ENCODE measurements at places on chromosomes 6 and 20.
A peak's percentile ranks its signal among the peaks of the same experiment; 100 is the strongest.

DNA sequence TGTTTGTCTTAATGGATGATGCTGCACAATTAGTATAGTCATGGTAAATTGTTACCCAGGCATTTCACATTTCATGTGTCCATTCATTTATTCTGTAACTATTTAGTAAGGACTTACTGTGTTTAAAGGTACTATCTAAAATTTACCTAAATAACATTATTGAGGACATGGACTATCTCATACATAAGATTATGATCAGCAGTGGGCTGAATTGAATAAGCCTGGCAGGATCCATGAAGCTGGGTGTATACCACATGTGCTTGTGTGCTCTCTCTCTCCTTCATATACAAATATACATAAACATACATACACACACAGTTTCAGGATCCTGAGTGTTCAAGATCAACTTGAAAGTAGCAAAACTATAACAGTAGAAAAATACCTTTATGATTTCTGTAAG, 595.4 kb downstream of the EPM2A start:
- DNase-seq, result no peak

DNA sequence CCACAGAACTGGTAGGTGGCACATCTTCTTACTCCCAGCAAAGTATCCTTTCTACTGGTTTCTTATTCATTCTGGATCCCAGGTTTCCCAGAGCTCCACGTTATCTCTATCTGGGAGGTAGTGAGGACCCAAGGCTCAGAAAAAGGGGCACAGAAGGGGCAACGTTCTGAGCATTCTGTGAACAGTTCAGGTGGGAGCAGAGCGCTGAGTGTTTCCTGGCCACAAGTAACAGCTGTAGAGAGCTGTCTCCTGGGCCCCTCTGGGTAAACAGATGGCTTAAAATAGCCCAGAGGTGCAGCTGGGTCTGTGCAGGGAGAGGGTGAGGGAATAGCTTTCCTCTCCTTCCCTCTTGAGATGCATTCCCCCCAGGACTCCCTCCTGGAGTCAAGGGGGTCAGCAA, 2.1 kb downstream of the APOBEC2 start:
- DNase-seq, result no peak

DNA sequence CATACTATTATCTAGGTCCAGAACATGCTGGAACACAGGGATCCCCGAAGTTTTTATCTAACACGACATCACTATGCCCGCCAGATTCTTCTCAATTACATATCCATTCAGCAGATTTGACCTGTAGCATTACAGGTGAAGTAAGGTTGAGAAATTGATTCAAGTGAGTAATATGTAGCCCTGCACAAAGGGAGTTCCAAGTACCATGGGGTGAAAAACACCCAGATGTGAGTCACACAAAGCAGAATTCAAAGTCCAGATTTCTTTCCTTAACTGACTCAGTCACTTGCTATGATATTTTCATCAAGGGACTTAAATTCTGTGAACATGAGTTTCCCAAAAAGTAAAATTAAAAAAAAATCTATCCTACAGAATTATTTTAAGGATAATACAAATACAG, 655.4 kb upstream of the PTCHD4 start:
- DNase-seq, result no peak

- no peak for DNase-seq
Observed at GRCh38 chr20:828987-829386, 4.5 kb upstream of the FAM110A start.

DNA sequence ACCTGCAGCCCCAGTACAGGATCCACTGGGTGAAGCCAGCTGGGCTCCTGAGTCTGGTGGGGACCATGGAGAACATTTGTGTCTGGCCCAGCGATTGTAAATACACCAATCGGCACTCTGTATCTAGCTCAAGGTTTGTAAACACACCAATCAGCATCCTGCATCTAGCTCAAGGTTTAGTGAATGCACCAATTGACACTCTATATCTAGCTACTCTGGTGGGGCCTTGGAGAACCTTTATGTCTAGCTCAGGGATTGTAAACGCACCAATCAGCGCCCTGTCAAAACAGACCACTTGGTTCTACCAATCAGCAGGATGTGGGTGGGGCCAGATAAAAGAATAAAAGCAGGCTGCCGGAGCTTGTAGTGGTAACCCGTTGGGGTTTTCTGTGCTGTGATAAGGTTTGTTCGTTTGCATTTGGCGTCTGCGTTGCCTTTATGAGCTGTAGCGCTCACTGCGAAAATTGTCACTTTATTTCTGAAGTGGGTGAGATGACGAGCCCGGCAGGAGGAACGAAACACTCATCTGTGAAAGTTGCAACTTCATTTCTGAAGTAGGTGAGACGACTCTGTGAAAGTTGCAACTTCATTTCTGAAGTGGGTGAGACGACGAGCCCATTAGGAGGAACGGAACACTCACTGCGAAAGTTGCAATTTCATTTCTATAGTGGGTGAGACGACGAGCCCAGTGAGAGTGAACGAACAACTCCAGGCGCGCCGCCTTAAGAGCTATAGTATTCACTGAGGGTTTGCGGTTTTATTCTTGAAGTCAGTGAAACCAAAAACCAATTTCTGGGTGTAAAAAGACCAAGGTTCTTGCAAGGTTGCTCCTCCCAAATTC, 31.1 kb downstream of the SERPINB6 start:
- DNase-seq, result peak; percentile 64

- DNase-seq, result no peak
Observed at GRCh38 chr20:52847029-52847660, 125.0 kb upstream of the TSHZ2 start.

- DNase-seq, result no peak
Observed at GRCh38 chr20:59567585-59568508, 36.5 kb upstream of the PHACTR3 start.

GRCh38 chr6:11604836-11605506, 67.4 kb downstream of the TMEM170B start:
- DNase-seq, result no peak

DNA sequence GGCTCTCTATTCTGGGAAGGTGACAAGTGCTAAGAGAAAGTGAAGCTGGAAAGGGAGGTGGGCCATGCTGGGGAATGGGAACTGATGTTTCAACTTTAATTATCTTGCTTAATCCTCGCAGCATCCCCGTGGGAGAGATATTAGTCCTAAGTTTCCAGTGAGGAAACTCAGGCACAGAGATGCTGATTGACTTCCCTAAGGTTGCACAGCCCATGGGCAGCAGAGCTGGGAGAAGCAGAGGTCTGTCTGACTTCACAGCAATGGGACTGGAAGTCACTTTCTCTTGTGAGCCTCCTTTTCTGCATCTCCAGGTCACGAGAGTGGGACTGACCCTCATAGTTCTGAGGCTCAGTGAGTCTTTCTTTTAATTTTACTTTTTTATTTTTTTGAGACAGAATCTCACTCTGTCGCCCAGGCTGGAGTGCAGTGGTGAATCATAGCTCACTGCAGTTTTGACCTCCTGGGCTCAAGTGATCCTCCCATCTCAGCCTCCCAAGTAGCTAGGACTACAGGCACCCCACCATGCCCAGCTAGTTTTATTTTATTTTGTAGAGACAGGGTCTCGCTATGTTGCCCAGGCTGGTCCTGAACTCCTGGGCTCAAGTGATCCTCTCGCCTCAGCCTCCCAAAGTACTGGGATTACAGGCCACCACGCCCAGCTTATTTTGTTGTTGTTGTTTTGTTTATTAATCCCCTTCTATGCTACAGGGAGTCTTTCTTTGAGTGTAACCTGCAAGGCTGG, 2.6 kb downstream of the RAB44 start:
- no peak for DNase-seq

DNA sequence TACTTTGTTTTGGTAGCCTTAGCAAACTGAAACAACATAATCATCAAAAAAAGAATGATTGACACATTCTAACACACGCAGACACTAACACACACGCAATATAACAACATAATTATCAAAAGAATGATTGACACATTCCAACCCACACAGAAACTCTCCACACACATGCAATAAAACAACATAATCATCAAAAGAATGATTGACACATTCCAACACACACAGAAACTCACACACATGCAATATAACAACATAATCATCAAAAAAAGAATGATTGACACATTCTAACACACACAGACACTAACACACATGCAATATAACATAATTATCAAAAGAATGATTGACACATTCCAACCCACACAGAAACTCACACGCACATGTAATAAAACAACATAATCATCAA, 172.4 kb downstream of the THBS2 start:
- no peak for DNase-seq

DNA sequence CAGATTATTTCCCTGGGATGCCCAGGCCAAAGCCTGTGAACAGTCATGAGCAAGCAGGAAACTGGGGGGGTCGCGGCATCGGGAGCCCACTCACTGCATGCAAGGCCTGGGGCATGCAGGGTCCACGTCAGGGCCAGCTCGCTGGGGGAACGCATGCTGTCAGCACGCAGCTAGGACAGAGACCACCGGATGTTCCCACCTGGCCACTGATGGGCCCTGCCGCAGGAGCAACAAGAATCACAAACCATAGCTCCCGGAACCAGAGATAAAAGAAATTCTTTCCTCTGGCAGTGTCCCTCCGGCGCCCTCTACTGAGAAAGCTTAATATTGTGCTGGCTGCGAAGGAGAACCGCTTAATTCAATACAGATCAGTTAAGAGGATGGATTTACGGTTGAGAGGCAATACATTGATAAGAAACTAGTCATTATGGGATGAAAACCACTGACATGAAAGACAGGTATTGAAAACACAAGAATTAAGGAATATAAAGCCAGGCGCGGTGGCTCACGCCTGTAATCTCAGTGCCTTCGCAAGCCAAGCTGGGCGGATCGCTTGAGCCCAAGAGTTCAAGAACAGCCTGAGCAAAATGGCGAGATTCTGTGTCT, 32.6 kb downstream of the C6orf15 start:
- DNase-seq, result peak; percentile 20

DNA sequence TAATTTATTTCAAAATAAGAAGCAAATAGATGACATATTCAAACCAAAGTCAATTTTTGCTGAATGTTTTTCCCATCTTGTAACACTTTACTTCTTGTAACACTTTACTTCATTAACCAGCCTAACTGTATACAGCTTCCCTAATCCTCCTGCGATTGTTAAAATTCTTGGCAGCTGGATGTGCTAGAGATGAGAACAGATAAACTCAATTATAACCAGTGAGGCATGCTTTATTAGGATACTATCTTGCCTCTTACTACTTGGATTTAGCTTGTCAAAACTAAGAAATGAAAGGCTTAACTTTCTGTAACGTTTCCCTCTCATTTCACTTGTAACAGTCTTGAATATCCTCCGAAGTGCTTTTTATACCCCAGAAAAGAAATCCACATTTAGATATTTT, 94.1 kb upstream of the BMP5 start:
- no peak for DNase-seq

- DNase-seq, result no peak
Observed at GRCh38 chr6:116596815-116597214, 19.5 kb upstream of the RSPH4A start.

Measured in activated CD8-positive, alpha-beta memory T cell treated with anti-CD3 and anti-CD28 coated beads for 4 hours (primary cell).